Activated CD4-positive, CD25-positive, alpha-beta regulatory T cell (primary cell): ENCODE measurements at places on chromosomes 7 and 10.

DNA sequence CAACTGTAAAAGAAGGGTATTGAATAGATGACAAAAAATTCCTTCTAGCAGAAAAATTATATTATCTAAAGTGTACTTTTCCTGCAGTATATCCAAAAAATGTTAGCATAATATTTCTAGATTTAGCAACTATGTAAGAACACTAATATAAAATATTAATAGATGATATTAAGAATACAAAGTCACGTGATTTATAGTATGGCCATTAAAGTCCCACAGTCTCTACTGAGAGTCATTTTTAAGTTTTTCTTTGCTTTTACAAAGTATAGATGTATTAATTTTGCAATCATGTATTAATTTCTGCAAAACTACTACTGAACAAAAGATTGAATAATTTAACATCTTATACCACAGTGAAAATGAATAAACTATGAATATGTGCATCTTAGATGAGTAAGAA, 94.9 kb downstream of the ZWINT start:
- DNase-seq: no peak

DNA sequence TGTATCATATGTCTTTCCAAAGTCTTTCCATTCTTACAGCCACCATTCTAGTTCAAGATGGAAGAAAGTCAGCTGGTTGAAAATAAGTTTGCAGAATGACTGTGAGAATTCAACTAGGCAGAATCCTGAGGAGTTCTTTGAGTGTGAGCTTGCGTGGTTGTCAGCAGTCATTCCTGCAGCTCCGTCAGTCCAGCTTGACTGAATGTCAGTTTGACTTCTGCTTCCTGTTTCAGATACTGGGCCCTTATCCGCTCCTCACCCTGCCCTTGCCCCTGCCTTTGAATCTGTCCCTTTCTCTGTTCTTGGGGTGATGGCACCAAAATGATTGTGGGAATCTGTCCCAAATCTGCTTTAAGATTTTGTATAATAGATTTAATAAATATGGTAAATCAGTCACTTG, 27.8 kb downstream of the SLC26A5 start:
- DNase-seq: no peak

DNA sequence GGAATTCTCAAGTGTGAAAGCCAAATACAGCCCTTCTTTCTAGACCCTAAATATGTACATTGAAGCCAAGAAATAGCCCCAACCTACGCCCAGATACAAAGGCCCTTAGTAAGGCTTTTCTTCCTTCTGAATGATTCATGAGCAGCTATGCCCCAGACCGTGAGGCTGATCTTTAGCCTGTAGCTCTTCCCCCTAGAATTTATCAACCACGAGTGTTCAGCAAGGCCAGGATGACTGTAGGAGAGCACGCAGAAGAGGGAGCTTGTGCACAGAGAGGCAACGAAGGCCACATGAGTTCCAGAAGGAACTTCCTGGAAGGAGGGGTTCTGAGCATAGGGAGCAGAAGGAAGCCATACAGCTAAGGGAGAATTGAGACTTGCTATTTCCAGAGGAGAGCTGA, 53.0 kb upstream of the HABP2 start:
- DNase-seq: no peak

- DNase-seq: no peak
These were observed 53.0 kb downstream of the PARP12 start for GRCh38 chr7:140009735-140010134.

DNA sequence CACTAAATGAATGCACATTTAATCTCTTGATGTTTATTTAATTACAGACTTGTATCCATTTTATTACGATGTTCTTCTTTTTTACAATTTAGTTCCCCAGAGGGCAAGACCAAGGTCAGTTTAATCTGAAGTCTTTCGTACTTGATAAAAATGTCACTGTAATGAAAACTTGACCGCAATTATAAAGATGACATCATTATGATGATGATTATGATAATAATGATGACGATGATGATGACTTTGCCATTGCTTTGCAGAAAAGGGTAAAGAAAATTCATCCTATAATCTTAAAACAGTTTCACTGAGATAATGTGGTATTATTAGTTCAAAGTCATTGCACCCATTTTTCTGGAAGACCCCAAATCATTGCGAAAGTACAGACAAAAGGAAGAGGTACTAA, 290.1 kb downstream of the NEBL start:
- DNase-seq: no peak

GRCh38 chr10:117694190-117694589, 151.6 kb downstream of the EMX2 start:
- DNase-seq: no peak

GRCh38 chr7:14389181-14389591, 399.7 kb upstream of the ETV1 start:
- no peak for DNase-seq

- no peak for DNase-seq
These were observed 9.7 kb downstream of the HYCC1 start for GRCh38 chr7:23004247-23004520.

GRCh38 chr10:44337081-44337480, 47.8 kb downstream of the CXCL12 start:
- no peak for DNase-seq

DNA sequence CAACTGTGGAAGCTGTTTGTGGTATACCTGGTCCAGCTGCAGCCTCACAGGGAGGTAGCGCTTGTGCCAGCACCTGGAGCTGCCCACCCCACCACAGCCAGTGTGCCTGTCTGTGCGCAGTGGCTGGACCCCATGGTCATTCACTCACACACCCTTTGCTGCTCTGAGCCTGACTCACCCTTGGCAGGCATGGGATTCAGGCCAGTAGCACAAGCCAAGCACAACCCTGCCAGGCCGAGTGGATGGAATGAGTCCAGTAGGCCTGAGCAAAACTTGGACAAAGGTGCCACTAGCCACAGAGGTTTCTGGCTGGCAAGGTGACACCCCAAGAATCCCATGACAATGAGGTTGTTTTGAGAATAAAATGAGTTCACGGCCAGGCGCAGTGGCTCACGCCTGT, 19.0 kb downstream of the RBM48 start:
- DNase-seq: no peak

- no peak for DNase-seq
These were observed 68.5 kb downstream of the MAP3K8 start for GRCh38 chr10:30502266-30503060.

DNA sequence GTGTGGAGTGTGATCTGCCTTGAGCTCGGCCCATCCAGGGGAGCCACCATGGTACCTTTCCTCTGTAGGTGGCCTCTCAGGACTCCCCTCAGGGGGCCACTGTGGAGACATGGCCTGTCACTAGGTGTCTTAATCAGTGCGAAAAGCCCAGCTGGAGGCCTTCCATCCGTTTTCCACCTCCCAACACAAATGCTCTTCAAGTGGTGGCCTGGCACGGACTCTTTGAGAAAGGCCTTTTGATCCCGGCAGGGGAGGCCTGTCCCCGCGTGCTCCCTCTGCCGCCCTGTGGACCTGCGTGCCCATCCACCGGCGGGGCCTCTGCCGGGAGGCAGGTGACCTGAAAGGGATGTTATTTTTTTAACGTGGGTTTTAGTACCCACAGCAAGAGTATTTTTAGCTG, 149.5 kb downstream of the RGS10 start:
- DNase-seq: no peak
